NCI-H1694 (cell line): ENCODE measurements at places on chromosomes 7 and 10.

- no peak for DNase-seq
Observed at GRCh38 chr10:89129911-89130310, 77.2 kb downstream of the CH25H start.

GRCh38 chr10:105434970-105435369, 793.9 kb downstream of the SORCS3 start:
- DNase-seq, result no peak

DNA sequence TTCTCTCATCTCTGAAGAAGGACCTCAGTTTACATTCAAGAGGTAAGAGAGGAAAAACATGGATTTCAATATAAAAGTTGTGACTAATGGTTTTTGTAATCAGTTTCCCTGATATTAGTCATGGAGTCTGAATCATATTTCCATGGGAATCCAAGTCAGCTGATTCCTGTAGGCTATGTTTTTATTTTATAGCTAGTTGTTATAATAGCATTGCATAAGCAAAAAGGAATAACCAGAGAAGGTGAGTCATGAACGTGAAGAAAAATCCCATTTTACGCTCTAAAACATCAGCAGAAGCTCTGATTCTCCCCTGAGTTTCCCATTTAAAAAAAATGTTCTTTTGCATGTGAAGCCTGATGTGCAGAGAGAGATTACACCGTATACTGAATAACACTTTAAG, 299.3 kb downstream of the SFMBT2 start:
- no peak for DNase-seq

DNA sequence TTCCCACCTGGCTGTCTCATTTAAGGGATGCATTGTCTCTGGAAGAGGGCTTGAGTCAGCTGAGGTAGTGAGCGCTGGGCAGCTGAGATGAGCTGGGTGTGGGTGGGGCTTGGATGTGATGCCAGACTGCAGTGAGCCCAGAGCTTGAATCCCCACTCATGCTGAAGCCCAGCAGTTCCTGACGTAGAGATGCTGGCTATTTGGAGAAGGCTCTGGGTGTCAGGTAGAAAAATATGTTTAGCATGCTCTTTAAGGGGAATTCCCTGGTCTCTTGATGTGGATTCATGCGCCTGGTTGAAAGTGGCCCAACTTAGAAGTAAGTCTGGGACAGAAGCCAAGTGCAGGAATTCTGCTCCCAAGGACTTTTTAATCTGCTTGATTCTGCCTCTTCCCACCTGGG, 241.5 kb upstream of the IGFBP3 start:
- DNase-seq, result no peak

GRCh38 chr10:91613411-91614187, 19.3 kb downstream of the PPP1R3C start:
- no peak for DNase-seq

- DNase-seq, result peak; percentile 46
Observed at GRCh38 chr7:149310113-149310836, 48.3 kb downstream of the ZNF783 start.

- no peak for DNase-seq
Observed at GRCh38 chr10:3625959-3626751, 158.9 kb downstream of the KLF6 start.

GRCh38 chr7:39633563-39634477, 10.4 kb downstream of the RALA start:
- DNase-seq, result no peak

- no peak for DNase-seq
Observed at GRCh38 chr10:29067161-29067560, 221.7 kb upstream of the LYZL1 start.

GRCh38 chr10:2899246-2899951, 167.9 kb upstream of the PFKP start:
- no peak for DNase-seq

DNA sequence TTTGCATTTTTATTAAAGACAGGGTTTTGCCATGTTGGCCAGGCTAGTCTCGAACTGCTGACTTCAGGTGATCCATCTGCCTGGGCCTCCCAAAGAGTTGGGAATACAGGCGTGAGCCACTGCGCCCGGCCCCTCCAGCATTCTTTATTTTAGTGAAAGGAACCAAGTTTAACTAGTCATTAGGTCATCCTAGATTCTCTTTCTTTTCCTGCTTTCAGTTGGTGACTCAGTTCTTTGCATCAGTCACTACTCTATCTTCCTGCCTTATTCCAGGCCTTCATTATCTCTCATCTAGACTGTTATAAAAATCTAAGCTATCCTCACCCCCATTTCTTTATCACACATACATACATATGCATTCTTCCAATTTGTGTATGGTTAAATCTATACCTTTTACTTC, 63.7 kb downstream of the PRSS58 start:
- no peak for DNase-seq

GRCh38 chr7:2870471-2870931, 26.4 kb upstream of the GNA12 start:
- DNase-seq, result no peak

GRCh38 chr7:124429923-124430322, 335.7 kb downstream of the GPR37 start:
- no peak for DNase-seq

DNA sequence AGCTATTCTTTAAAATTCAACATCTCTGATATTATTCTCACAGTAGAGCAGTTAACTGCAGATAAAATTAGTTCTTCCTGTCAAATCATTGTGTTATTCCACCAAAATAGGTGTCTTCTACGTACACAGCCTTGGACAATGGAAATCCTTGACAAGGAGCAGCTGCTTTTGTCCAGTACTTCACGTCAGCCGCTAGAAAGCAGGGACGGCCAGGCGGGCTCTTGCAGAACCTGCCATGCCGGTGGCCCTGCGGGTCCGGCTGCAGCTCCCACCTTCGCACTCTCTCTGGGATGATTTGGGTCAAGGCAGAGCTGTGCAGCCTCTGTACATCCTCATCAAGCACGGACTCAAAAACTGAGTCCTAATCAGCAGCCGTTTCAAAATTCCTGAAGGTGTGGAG, 2.2 kb upstream of the FOXI2 start:
- DNase-seq, result no peak

- DNase-seq, result no peak
Observed at GRCh38 chr7:157335991-157336382, 817 bp upstream of the DNAJB6 start.

GRCh38 chr7:147170341-147171012, 1053.9 kb downstream of the CNTNAP2 start:
- DNase-seq, result no peak

DNA sequence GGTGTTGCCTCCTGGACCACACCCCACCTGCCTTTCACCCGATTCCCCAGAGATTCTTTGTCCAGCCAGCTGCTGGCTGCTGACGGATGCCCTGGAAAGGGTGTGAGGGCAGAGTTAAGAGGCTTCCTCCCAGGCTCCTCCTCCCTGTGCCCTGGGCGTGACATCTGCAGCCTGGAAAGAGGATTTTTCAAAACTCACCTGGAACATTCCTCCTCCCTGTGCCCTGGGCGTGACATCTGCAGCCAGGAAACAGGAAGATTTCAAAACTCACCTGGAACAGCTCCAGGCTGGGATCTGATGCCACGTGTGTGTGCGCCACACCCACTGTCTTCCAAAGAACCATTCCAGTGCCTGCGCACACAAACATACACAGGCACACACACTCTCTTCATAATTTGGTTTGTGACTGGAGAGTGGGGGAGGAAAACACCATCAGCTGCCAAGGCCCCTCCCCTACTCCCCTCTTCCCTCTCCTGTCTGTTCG, 5.2 kb downstream of the MARVELD1 start:
- DNase-seq, result no peak

DNA sequence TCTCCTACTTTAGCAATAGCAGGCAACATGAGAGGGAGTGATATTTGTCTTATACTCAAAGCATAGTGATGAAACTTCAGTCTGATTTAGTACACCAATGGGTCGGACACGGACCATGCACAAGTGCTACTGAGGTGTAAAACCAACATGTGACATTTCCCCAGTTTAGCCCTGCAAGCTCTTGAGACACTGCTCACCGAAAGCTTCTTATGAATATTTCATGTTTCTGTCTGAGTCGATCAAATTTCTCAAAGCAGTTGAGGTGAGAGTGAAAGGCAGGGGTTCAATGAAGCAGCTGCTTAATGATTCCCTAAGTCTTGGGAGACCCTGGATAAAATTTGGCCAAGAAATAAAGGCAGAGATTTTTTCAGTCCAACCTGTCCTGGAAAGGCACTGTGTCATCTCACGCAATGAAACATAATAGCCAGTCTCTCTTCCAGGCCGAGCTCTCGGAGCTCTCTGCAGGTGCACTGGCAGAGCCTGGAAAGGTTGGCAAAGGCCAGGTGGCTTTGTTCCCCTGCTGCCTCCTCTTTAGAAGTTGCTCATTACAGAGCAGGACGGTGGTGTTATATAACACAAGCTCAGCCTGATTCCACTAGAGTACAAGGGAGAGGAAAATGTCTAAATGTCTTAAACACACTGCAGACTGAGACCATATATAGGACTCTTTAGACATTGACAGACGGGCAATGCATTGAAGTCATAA, 33.9 kb upstream of the XPNPEP1 start:
- no peak for DNase-seq

DNA sequence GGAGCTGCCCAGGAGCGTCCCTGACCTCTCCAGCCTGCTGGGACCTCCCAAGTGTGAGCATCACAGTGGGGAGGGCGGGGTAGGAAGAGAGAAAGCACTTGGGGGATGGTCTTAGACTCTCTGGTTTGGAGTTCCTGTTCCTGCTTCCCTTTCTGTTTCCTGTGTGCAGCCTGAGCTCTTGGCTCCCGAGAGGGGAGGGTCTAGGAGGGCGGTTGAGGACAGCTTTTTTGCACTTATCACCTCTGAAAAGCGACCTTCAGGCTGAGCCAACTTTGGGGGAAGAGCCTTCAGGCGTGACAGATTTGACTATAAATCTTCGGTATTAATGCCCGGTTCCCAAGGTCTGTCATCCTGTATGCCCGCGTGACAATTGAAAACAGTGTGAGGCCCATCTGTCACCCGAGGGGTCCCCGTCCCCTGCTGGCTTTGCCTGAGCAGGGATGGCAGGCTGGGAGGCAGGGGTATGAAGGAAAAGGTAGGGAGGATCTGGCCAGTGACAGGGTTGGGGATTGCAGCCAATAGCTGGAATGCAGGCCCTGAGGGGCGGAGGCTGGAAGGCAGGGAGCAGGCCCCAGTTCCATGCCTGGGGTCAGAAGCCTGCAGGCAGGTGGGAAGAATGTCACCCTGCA, 78.6 kb downstream of the CDH23 start:
- DNase-seq, result peak; percentile 97

- DNase-seq, result no peak
Observed at GRCh38 chr10:60827791-60828488, 49.7 kb downstream of the CDK1 start.

GRCh38 chr7:71238581-71239295, 106.8 kb downstream of the GALNT17 start:
- no peak for DNase-seq

DNA sequence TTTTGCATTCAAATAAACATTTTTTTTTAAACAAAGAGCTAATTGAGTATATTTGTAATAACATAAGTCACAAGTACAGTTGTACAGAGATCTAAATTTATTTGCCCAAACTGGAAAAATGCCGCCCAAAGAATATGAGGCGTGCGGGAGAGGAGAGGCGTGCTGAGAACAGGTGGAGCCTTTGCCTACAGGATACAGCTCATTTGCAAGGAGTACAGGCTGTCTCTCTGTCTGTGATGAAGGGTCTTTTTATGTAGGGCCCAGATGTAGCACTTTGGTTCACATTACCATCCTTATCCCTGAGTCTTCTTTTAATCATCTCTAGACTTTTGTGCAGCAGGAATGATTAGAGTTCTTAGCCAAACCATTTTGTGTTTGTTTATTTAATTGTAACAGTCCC, 58.2 kb downstream of the POU6F2 start:
- no peak for DNase-seq

GRCh38 chr7:359766-360361, 69.9 kb downstream of the FOXL3 start:
- no peak for DNase-seq

GRCh38 chr7:43872406-43873110, 3.2 kb upstream of the MRPS24 start:
- DNase-seq, result no peak

GRCh38 chr7:123538189-123538714, 3.9 kb upstream of the IQUB start:
- no peak for DNase-seq

DNA sequence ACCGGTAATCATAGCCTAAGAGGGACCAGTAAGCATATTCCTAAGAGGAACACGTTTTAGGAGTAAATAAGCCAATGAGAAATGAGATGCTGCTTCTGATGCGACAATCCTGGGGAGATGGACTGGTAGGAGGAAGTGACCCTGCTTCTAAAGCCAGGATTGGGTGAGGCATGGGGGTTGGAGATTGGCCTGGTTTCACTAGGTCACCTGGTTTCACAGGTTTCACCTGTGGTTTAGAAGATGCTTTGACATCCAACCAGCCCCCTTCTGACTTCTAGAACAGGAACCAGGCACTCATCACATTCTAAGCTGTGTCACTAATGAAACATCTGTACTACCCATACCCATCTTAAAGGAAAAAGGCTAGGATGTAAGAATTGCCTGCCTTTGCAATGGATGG, 53.0 kb upstream of the BAMBI start:
- DNase-seq, result no peak

DNA sequence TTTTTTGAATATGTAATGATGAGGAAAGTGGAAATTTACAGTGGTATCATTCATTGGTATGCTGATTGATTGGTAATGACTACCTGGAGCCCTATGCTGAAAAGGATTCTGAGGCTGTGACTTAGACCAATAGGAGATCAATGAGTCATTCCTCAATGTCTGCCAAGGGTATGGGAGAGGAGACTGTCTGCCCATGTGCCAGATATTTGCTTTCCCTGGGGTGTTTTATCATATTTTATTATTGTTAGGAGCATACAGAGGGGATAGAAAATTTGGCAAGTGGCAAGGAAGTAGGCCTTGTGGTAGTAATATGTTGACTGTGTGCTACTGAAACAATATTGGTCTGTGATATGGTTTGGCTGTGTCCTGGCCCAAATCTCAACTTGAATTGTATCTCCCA, 54.8 kb downstream of the ASAH2B start:
- DNase-seq, result no peak

DNA sequence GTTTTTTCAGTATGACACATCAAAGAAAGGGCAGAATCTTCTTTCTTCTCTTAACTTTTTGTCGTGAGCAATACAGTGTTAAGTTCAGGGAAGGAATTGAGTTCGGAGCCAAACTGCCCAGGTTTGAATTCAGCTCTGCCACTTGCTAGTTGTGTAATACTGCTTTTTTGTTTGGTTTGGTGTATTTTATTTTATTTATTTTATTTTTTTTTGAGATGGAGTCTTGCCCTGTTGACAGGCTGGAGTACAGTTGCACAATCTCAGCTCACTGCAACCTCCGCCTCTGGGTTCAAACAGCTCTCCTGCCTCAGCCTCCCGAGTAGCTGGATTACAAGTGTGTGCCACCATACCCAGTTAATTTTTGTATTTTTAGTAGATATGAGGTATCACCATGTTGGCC, 539.8 kb upstream of the GALNT17 start:
- DNase-seq, result no peak

GRCh38 chr10:97928897-97929296, 79.3 kb downstream of the GOLGA7B start:
- DNase-seq, result no peak
